Nephron progenitor cell (in vitro differentiated cells): ENCODE measurements at places on chromosomes 4 and X.

DNA sequence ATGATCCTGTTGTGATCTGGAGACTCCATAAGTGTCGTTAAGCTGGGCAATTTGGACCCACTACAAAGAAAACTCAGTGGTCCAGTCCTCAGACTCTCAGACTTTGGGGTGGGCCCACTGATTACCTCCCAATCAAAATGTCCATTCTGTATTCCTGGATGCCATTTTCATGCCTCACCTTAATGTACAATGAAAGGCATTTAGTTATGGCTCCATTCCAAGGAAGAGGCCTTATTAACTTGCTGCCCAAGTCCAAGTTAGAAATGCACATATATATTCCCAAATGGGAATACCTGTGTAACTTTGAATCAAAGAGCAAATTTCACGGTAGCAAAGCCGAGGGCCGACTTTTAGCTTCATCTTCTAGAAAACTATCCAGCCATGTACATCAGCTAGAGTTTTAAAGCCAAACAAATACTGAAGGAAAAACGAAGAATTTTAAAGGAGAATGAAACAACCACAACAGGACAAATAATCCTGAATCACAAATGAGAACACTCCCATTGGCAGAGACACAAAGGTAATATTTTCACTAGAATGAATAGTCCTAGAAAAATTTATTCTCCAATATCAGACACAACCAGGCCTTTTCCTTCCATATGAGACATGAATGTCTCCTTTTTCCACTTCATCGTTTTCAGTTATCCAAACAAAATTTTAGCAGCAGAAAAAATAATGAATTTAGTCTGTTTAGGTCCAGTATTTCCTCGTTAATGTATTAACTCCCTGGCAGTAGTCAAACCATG lies 63.7 kb upstream of the HHIP start:
- DNase-seq: no peak

- DNase-seq: no peak
Observed at GRCh38 chr4:158067646-158068045, 105.2 kb downstream of the GASK1B start.

DNA sequence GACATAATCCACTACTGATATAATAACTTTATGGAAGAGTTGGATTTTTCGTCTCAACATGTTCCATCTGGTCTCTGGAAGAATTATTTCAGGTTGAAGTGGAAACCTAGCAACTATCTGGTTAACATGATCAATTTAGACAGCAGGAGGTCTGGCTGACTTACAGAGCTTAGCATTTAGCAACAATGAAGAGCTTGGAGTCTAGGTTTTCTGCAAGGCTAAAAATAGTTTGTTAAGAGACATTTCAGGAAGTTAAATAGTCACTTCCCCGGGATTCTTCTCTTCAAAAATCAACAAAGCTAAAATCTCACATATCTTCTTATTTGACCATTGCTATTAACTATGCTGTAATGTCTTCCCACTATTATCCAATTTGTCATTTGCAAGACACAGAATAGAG lies 418.6 kb upstream of the DIPK2B start:
- DNase-seq: no peak

DNA sequence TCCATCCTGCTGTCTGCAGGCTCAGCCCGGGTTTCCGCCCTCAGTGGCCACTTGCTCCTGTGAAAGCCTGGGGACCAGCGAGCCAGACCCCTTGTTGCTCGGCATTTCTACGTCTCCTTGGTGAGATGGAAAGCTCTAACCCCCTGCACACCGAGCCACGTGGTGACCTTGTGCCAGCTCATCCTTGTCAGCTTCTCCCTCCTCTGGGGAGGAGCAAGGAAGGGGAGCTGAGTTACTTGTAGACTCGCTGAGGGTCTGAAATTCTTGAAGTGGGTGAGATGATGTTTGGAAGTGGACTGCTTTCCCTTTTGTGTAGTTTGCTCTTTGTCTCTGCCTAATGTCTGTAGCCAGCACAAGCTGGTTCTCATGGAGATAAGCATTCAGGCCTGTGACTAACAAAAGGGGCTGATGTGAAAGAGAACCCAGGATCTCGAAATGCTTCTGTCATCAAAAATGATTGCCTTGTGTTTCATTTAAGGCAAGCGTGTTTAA lies 29.3 kb downstream of the RGS12 start:
- no peak for DNase-seq
